GM10248 (cell line): ENCODE measurements at places on chromosomes 3 and 15.

DNA sequence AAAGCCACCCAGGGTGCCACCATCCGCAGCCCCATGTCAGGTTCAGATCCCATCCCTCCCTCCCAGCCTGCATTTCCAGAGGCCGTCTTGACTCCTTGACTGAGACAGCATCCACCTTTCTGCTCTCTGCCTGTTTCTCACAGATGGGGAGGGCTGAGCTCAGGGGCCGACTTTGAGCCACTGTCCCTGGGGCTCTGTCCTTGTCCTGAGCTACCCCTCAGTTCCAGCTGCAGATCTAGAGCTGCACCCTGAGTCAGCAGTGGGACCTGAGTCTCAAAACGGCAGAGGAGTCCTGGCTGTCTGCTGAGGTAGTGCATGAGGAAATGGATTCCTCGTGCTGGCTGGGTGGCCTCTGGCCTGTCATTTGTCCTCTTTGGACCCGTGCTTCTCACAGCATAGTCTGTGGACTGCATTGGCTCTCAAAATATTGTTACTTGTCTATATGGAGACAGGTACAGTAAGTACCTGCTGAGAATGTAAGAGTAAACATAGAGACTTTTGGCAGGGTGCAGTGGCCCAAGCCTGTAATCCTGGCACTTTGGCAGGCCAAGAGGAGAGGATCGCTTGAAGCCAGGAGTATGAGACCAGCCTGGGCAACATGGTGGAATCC, 22.3 kb downstream of the RPLP1 start:
- no peak for DNase-seq

- no peak for DNase-seq
Measured at GRCh38 chr3:141530415-141530768, 43.6 kb downstream of the RASA2 start.

GRCh38 chr3:18438586-18438985, 13.4 kb upstream of the SATB1 start:
- DNase-seq, result no peak

DNA sequence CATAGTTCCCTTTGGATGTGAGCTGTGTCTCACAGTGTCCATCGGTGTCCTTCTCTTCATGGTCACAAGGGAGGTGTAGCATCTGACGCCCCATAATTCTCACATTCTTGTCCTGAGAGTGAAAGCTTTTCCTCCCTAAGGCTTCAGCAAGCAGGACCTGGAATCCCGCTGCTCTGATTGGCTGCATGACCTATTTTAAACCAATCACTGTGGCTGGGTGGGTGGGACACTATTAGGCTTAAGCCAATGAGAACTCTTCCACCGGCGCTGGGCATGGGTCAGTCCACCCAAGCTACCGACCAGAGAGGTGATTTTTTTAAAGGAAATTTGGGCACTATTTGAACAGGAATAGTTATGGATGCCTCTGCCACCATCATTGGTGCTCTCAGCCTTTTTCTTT, 385.9 kb downstream of the MFSD1 start:
- no peak for DNase-seq

GRCh38 chr15:43268111-43269105, 1.7 kb upstream of the TGM5 start:
- DNase-seq, result peak; percentile 57

DNA sequence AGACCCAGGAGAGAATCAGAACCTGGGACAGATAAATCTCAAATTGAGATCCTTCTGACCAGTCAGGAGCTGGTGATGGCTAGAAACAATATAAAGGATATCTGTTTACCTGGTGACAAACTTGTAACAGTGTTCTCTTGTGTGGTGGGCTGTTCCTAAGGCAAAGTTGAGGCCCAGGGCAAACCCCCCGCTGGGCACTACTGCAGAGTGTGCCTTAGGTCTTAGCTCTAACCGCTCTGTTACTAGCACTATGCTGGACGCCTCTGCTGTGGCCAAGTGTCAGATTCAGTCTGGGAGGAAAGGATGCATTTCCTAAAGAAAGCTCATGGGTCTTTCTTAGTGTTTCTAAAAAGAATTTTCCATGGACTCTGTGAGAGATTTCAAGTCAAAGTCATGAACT, 146.5 kb upstream of the MEIS2 start:
- no peak for DNase-seq

GRCh38 chr3:159879146-159879545, 109.5 kb upstream of the IL12A start:
- no peak for DNase-seq

GRCh38 chr3:193010191-193010590, 92.5 kb upstream of the MB21D2 start:
- no peak for DNase-seq

DNA sequence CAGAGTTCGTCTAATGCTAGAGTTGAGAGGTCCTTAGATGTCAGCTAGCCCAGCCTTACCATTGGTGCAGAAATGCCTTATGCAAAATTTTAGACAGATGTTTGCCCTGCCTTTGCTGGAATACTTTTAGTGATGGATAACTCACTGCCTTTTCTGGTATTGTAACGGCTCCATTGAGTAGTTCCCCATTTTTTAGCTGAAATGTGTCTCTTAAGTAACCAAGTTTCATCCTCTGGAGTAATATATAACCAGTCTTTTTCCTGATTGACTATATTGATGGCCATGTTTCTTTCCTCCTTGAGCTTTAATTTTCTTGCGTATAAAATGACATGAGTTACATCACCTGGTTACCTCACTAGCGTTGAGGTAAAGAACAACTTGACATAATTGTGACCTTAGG, 45.0 kb downstream of the SNRK start:
- no peak for DNase-seq

DNA sequence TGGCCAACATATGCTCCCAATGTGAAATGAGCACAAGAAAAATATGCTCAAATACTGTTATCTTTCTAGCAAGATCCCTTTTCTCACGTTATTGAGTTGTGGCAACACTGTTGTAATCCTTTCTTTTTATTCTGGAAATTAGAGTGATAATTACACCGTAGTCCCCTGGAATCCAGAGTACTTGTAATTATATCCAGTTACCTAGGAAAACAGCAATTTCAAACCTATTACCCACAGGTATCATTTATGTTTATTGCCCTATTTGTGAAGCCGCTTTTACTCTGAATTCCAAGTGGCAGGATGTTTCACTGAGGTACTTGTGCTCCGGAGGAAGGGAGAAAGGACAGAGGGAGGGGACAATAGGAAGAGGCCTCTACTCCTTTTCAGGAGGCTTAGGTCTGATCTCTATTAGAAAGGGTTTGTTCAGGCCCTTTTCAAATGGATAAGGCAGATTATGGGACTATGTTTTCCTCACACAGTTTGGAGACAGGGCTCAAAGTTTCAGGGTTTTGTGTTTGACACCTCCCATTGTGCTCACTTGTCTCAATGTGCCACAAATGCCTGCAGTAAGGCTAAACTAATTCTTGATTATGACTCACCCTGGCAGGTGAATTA, 646.6 kb downstream of the TUSC7 start:
- DNase-seq, result no peak

- DNase-seq, result no peak
Measured at GRCh38 chr3:157581371-157581770, 78.2 kb upstream of the VEPH1 start.

- no peak for DNase-seq
Measured at GRCh38 chr3:44050867-44051266, 190.8 kb upstream of the TOPAZ1 start.

GRCh38 chr15:78321041-78321570, 19.0 kb upstream of the CRABP1 start:
- DNase-seq, result no peak

GRCh38 chr15:55532944-55533343, 24.9 kb upstream of the DNAAF4 start:
- no peak for DNase-seq

DNA sequence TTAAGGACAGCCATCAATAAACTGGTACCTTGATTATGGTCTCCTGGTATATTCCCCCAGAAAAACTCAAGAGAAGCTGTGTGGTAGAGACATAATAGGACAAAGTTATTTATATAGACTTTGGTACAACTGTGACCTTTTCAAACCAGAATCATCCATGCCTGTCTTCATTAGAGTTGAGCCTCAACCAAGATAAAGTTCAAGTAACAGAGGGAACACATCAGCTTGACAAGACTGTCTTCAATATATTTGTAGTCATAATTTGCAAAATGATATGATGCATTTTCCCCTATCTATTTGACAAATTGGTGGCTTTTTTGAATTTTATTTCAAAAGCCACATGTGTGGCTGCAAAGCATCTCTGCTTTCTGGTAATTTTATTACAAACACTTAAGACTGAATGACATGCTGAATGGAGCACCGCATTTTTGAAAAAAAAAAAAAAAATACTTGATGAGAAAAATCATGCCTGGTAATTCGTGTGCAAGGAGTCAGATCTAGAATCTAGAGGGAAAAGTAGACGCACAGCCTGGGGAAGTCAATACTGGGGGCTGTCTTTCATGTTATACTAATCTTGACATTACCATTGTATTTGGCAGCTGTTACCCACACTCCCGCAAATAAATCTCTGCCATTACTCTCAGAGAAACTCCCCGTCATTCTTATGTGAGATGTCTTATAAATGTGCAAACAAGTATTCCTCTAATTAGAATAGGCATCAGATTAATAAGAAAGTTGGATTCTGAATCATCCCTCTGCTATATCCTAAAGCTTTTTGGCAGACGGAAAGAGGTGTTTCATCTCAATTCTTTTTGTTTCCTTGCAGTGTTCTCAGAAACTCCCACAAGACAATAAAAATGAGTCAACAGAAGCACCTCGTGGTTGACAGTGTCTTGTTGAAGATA, 554.8 kb upstream of the CBLB start:
- no peak for DNase-seq

DNA sequence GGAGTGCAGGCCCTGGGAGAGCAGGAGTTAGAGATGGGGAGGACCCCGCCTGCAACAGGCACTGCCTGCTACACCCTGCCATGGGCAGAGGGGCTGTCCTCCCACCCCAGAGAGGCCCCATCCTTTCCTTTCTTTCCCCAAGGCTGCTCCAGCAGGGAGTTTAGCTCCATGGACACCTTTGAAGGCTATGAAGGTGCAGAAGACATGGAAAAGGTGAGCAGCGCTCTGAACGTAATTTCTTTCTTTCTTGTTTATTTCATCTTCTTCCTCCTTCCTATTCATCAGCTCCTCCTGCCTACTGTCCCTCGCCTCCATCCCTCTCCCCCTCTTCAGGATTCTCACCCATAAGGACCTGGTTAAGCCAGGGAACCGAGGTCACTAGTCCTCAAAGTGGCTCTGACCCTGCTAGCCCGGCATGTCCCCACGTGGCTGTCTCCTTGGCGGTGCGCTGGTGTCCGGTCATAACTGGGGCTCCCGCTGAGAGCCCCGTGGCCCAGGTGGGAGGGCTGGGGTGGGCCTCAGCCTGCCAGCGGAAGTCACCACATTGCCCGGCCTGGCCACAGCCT, 16.0 kb upstream of the ADIPOQ start:
- no peak for DNase-seq

DNA sequence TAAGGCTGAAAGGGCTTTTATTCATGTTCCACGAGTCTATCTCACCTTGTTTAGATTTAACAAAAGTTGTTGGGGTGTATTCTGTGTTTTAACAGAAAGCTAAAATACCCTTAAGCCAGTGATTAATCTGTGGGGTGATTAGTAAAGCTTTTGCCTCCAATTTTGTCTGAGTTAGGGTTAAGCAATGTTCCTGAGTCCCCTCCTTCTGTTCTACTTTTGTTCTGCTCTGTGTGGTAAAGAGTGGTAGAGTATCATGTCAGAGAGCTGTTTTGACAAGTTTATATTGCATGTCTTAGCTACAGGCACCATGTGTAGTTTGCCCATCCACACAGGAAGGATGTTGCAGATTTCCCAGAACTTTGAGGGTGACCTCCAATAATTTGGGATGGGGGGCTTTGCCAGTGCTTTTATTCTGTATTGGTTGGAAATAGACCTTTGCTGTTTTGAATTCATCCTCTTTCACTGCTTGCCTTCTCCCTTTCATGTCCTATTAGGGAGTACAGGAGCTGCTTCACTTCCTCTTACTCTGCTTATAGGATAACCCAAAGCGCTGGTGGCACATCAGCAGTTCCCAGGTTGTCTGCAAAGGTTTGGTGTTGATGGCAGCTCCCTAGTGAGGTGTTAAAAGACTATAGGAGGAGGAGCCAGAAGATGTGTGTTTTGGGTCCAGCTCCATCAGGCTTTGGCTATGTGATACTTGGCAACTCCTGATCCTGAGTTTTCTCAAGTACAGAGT, 7.4 kb downstream of the PDE8A start:
- no peak for DNase-seq

GRCh38 chr15:90924375-90924774, 8.0 kb downstream of the HDDC3 start:
- DNase-seq, result peak; percentile 79

DNA sequence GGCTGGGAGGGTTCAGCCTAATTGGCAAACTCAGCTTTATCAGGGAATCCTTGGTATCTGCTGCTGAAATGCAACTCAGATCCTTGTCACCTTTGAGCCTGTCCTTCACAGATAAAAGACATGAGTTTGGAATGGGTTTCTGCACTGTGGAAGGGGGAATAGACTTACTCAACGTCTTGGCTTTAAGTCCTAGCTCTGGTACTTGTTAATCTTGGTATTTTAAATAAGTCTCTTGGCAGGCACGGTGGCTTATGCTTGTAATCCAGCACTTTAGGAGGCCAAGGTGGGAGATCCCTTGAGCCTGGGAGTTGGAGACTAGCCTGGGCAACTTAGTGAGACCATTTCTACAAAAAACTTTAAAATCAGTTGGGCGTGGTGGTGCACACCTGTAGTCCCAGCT, 55.1 kb upstream of the ATOSA start:
- no peak for DNase-seq

DNA sequence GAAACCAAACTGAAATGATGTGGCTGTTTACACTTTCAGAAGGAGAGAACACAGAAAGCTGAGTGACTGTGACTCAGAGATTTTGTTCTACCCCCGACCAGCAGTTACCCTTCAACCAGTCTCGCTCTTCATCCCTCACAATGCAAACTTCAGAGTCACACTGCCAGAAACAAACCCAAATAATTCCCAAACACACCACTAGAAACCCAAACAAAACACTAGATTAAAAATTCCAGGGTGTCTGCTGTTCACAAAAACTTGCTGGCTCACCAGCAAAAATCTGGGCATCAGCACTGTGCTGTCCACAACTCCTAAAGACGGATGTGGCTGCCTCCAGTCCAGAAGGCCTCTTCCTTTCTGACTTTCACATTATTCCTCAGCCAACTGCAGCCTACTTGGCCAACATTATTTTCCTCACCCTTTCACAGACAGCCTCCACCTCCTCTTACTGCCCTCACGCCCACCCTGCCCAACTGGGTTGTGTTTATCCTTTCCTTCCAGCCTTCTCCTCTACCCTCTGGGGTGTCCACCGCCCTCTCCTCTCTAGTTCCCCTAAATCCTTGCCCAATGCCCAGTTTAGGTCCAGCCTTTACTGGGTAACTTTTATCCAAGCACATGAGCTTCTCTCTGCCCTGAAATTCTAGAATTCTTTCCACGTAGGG, 71.4 kb downstream of the MECOM start:
- DNase-seq, result no peak
